Sigmoid colon (tissue), 7 donors: ENCODE measurements at places on chromosomes 4 and X.

- no peak for DNase-seq
Measured at GRCh38 chr4:38154252-38154651, 194.1 kb downstream of the PTTG2 start.

- DNase-seq, result no peak
Measured at GRCh38 chr4:117429061-117429460, 343.7 kb upstream of the TRAM1L1 start.

DNA sequence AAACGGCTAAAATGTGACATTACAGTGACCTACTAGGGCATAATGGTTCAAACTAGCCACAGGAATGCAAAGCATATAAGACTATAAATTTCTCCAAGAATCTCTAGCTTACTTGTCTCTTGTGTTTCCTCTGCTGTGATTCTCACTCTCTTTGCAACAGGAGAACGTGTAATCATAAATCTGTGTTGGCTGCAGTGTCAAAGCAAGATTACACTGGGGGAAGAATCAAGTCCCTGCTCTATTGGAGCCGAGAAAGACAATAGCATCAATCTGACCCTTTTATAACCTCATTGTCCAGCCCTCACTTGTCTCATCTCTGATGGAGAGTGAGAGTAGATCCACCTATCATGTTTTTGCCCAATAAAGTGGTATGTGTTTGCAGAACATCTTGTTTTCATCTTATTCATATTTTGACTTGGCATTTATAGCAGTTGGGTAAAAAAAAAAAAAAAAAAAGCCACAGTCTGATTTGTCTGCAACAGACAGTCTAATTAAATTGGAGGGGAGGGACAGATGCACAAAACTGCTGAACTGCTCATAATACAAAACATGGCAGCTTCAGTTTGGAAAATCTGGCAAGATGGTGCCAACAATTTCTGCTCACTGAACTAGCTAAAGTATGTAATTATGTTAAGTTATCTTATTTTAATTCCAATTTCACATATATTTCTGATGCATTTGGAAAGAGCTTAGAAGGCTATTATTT is 165.0 kb upstream of the GABRA2 start:
- DNase-seq, result no peak

DNA sequence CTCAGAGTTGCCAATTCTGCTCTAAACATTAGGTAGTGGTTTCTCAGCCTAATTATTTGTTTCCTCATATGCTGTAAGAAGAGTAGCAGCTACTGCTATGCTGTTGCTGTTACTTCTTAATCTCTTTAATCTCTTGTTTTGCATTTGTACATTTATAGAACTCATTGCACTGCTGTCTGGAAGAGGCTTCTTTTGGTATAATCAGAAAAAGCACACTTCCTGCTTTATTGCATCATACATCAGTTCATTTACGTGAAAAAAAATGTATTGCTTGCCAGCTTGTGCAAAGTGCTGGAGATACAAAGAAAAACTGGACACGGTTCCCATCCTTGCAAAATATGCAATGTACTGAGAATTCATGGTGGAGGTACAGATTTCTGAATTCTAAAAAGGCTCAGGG is 332.0 kb downstream of the GRXCR1 start:
- no peak for DNase-seq

DNA sequence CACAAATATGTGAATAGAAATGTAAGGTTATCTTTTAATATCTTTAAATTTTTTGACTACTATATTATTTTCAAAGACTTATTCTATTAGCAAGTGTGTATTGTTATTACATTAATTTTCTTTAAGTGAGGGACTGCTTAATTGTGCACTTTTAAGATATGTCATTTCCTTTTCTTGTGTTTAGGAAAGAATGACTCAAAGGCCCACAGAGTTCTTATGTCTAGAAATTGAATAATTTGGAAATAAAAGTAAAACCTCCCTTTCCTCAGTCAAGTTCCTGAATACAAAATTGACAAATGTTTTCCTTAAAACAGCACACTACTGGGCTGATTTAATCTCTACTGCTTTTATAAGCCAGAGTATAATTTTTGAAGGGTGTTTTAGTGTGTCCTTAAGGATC is 169.7 kb downstream of the TMEM47 start:
- no peak for DNase-seq

DNA sequence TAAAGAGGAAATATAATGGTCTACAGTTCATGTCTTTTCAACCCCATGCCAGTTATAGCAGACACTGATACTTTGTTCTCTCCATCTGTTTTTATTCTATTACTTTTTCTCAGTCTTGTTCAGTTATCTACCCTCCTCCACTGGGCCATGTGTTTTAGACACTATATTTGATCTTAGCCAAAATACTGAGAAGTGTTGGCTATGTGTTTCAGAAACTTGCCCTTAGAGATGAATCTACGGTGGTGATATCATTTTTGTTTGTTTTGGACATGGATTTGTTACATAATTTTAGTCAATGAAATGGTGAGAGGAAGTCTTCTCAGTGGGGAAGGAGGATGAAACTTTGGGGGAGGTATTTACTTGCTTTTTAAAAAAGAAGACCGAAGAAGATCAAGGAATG is 211.5 kb upstream of the DDX53 start:
- no peak for DNase-seq

DNA sequence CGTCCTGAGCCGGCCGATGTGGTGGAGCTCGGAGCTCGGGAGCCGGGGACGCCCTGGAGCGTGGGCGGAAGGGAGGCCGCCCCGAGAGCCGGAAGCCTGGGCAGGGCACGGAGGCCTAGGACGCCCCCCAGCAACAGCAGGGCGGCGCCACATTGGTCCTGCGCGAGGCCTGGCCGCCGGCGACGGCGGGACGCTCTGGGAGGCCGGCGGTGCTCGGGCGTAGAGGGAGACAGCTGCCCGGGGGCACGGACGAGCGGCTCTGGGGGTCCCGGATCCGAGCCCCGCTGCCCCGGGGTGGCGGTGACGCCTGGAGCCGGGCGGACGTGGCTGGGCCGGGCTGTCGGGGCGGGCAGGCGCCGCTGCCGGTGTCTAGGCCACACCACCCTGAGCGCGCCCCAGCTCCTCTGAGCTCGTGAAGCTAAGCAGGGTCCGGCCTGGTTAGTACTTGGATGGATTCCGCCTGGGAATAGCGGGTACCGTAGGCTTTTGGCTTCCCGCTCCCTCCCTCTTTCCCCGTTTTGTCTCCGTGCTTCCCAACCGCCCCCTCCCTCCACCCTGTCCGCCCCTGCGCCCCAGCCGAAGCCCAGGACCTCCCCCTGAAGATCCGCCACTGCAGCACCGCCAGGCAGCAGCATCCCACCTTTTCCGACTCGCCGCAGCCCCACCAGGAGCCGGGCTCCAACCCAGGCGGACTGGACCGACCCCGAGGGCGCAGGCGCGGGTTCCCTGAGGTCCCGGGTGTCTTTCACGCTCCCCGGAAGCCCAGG is 12.1 kb downstream of the FRG2 start:
- no peak for DNase-seq

GRCh38 chr4:185263419-185263818 is 54.0 kb downstream of the SNX25 start:
- no peak for DNase-seq

- no peak for DNase-seq
Measured at GRCh38 chr4:26035921-26036320, 121.9 kb downstream of the SMIM20 start.

GRCh38 chr4:54726907-54727306 is 69.2 kb downstream of the KIT start:
- DNase-seq, result no peak

DNA sequence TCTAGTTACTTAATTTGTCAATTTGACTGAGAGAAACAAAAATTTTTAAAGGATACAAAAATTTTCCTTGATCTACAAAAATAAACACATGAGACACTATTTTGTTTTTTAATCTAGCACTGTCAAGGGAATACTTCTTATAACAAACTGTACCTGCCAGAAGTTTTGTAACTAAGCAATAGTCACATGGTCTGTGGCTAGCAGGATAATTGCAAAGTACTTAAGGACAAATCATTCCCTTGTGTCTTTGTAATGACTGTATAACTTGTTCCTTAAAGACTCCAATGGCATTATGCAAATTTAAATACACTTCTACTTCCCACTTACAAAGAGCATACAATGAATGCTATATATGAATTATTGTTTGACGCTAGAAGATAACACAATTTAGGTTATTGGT is 25.1 kb upstream of the ANK2 start:
- DNase-seq, result no peak

- DNase-seq, result no peak
Measured at GRCh38 chr4:139873111-139873860, 207.7 kb downstream of the MGST2 start.

GRCh38 chrX:148823986-148824385 is 323.6 kb downstream of the AFF2 start:
- DNase-seq, result no peak

DNA sequence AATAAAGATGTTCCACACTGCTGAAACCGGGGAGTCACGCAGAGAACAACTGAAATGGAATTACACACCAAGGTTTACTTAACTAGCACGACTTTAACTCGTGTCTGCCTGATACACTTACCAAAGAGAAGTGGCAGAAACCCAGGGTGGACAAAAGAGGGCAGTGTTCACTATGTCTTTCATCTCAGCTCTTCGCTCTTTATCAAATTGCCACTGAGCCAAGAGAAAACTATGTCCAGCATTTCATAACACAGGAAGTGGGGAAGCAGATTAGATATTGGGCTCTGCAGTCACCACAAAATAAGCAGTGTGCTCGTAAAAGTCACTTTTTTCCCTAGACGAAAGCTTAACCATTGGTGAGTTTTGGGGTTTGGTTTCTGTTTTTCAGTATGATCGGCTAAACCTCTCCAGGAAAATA is 155.7 kb downstream of the CHIC2 start:
- peak; percentile 72 for DNase-seq

GRCh38 chr4:38330321-38330720 is 333.7 kb upstream of the KLF3 start:
- no peak for DNase-seq

DNA sequence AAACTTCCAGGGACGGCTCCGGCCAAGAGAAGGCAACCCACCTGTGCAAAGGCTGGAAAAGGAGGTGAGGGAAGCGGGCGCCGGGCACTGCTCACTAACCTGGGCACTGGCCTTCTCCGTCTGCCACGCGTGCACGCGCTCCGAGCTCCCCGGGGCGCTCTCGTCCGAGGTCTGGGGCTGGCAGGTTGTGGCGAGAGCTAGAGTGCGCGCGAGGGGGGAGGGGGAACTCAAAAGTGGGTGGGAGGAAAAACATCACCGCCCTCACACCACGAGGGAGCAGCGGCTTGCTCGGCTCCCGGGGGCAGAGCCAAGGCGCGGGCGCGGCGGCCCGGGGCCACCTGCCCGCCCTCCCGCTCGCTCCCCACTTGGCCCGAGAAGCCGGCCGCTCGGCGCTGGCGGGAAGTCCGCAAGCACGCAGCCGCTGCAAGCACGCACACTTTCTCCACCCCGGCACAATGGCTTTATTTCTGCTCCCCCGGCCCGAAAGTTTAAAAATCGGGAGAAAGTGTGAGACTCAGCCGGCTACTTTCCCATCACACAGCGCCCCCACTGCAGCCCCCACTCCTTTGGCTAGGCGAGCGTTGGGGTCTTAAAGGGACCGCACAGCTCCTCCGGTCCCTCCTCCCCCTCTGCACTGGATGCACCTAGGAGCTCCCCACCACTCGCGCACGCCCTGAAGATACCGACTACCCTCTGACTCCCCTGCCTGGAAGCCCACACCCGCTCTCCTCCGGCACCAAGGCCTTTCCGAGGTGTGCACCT is at the start of gene CHRDL1:
TSS of gene CHRDL1 (minus strand) at position 173 of the 762 bp plus-strand sequence. CDS start 3,636 bp downstream, outside the sequence.
- DNase-seq, result peak; percentile 88

DNA sequence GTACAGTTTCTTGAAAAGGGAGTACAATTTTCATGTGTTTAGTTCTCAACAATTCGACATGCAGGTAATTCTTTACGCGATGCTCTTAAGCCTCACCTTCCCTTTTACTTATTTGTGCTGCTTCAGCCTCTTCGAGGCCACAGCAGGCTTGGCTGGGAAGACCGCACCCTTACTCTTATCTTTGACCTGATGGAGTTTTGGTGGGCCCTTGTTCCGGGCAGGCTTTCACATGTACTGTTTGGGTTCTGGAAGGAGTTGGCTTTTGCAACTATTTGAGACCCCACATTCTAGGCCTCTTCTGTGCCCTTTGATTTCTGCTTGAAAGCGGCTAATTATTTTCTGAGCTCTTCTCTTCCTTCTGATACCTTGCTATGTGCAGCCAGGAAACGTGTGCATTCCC is 60.2 kb downstream of the FAM193A start:
- DNase-seq, result no peak

DNA sequence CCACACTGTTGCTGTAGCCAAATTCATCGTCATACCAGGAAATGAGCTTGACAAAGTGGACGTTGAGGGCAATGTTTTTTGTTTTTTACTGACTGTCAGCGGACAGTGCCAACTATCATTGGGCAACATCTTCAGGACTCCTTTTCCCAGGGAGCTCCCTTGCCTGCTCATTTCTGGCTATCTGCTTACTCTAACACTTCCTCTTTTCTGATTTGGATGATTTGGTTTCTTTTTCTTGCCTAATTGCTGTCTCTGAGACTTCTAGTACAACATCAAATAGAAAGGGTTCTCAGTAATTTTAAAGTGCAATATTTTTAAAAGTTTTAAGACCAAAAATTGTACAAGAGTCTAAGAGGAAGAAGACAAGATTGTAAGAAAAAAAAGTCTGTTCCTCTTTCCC is 92.0 kb upstream of the KLHL4 start:
- no peak for DNase-seq

DNA sequence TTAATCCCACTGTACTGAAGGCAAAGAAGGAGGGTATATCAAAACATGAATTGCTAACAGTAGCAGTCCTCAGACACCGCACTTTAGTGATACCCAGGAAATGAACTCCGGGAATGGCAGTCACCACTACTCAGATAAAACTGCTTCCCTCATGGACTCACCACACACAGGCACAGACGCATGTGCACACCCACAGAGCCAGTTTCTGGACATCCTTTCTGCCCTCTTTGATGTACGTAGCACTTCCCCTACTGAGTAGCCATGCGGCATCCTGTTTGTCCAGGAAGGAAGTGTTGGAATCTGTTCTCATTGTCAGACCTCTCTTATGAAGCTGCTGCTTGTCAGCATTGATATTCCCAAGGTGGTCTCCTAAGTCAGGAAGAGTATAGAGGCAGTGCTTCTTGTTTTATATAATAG is 95.7 kb downstream of the DCLK2 start:
- no peak for DNase-seq

DNA sequence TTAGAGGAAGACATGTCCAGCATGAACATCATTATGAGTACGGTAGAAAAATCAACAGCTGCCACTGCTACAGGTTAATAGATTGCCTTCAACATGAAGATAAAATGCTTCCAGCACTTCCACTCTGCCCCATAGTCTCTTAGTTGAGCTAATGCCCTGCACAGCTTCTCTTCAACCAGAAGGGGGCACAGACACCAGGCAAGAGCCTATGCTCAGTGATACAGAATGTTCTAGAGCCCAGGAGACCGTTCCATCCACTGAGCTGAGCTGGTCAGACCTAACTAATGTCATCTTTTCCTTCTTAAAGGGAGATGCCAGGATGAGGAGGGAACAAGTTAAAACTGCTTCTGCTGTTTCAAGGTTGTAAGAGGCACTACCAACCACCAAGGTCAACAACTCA is 42.2 kb downstream of the SMIM10L2A start:
- no peak for DNase-seq
